ENCODE measurements at places on chromosomes 2 and 18.

DNA sequence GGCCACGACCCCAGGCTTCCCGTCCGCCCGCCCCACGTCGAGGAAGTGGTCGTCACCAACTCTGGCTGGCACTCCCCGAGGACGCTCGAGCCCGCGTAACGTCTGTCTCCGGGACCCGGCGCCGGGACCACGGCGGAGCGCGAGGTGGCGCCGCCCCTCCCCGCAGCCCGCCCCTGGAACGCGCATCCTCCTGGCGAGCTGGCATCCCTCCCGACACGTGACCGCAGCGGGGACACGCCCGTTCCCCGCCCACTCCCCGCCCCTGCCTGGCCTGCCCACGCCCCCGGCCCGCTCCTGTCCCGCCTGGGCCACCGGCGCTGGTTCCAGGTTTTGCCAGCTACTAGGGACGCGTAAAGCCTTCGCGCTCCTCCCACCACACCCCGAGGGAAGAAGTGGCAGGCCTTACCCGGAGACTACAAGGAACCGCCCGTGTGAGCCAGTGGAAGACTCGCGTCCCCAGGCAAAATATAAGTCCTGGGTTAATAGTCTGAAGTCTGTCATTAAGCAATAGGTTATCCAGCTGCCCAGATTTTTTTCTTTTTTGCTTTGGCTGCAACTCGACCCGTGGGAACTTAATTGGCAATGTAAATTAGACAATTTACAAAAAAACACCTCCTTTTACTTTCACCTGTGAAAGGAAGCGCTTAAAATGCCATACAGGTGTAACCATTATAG, at the start of gene OSBPL1A:
Gene OSBPL1A (minus strand): TSS at position 131 of the 675 bp plus-strand sequence. CDS start 20,291 bp downstream, outside the sequence.
- DNase-seq = peak; percentile 97

- no peak for DNase-seq
These were observed 18.9 kb downstream of the TRPM8 start for GRCh38 chr2:233936089-233936488.

DNA sequence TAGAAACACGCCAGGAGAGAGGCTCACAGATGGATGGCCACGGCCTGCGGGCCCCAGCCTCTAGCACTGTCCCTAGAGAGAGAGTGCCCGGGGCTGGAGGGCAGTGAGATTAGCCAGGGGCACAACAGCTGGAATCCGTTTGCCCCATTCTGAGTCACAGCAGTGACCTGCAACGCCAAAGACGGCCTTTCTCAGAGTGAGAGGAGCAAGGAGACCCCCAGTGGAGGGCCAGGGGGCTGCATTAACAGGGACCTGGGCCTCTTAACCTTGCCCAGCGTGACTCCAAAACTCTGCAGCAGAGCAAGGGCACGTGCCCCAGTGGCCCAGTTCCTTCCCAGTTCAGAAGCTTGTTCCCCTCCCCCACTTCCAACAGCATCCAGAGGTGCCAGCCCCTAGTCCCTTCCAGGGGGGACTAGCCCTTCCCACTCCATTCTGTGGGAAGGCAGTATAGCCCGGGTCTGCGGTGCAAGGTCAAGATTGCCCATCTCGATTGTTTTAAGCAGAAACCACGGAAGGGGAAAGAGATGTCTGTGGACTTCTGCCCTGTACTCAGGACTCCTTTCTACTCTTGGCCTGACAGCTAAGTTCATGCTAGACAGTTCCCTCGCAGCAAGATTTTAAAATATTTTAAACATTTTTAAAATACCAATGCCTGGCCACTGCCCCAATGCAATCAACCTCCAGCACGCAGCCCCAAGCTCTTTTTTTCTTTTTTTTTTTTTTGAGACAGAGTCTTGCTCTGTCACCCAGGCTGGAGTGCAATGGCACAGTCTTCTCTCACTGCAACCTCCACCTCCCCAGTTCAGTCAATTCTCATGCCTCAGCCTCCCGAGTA, 50.9 kb upstream of the BIN1 start:
- DNase-seq = peak; percentile 84

GRCh38 chr2:101758001-101758400, 60.5 kb downstream of the MAP4K4 start:
- no peak for DNase-seq

GRCh38 chr18:4181882-4182568, 273.1 kb downstream of the DLGAP1 start:
- no peak for DNase-seq

DNA sequence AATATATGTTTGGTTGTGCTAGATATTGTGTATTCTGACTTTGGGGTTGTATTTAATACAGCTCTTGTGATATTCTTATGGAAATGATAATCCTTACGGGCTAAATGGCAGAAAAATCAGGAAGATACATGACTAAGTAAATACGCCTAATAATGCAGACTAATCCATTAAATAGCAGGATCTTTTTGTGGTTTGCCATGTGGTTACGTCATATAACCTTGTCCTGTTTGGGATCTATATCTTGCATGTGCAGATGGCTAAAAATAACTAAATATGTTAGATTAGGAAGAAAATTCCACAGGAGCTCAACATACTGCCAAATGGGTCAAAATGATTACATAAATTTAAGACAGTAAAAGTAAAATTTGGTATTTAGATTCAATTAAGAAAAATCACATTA, 83.0 kb downstream of the NEB start:
- DNase-seq = no peak
